D721Med (cell line): ENCODE measurements at places on chromosomes 7 and 10.

GRCh38 chr7:106193661-106194060 lies 81.5 kb upstream of the SYPL1 start:
- no peak for DNase-seq

- DNase-seq = no peak
Observed at GRCh38 chr7:116583653-116584052, 58.8 kb downstream of the CAV1 start.

DNA sequence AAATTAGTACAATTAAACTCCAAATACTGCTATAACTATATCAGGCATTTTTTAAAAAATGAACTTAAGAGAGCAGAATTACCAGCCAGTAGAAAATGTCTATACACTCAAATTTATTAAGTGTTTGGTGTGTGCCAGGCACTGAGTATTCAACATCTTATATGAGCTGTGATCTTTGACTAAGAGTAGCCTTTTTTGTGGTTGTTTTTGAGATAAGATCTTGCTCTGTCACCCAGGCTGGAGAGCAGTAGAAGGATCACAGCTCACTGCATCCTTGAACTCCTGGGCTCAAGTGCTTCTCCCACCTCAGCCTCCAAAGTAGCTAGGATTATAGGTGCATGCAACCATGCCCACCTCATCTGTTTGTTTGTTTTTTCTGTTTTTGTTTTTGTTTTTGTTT lies 102.5 kb upstream of the CELF2 start:
- DNase-seq = no peak

DNA sequence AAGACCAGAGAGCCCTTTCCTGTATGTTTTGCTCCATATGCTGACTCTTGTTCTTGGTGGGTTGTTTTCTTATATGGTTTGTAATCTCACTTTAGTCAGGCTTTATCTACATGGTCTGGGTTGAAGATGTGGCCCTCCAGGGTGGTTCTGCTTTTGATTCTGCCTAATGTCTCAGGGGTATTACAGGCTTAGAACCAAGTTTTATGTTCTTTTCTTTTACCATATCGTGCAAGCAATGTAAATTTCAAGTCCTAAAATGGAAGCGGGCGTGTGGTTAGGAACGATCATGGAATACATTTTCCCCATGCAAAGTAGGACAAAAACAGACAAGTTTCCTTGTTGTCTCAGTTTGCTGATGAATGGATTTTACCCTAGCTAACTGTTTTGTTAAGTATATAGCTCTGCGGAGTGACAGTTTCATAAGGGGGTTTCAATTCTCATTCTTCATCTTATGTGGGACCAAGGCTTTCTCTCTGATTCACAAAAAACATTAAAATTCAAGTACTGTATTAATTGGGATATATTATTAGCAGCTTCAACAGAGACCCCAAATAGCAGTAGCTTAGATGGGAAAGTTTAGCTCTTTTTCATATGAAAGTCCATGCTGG lies 58.7 kb downstream of the MTURN start:
- no peak for DNase-seq

- no peak for DNase-seq
Observed at GRCh38 chr10:130707389-130707979, 571.3 kb downstream of the GLRX3 start.

DNA sequence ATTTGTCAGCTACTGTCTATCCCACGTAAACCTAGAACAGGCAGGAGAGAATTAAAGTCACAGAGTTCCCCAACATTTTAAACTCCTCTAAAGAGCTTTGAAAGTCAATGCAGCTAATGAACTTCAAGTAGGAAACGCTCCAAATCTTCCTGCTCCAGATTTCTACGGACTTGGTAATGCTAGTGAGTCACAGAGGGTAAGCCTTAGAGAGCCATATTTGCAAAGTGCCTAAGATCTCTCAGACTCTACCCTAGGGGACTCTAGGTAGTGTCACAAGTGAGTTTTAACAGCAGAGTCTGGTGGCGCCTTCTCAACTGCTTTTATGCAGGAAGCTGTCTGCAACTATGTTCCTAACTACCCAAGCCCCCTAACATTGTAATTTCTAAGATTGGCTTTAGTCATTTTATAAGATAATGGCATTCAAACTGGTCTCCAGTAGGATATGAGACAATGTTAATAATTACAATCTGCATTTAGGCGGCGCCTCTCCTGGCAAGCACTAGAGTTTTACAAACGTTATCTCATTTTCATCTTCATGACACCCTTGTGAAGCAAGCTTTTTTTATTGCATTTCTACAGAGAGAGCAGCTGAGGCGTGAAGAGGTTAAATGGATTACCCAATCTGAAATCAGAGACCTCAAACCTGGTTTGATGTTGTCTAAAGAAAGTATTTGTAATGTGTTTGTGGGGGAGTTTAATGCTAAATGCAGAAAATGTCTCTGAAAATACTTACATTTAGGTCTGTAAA lies 22.0 kb upstream of the FZD1 start:
- DNase-seq = no peak

DNA sequence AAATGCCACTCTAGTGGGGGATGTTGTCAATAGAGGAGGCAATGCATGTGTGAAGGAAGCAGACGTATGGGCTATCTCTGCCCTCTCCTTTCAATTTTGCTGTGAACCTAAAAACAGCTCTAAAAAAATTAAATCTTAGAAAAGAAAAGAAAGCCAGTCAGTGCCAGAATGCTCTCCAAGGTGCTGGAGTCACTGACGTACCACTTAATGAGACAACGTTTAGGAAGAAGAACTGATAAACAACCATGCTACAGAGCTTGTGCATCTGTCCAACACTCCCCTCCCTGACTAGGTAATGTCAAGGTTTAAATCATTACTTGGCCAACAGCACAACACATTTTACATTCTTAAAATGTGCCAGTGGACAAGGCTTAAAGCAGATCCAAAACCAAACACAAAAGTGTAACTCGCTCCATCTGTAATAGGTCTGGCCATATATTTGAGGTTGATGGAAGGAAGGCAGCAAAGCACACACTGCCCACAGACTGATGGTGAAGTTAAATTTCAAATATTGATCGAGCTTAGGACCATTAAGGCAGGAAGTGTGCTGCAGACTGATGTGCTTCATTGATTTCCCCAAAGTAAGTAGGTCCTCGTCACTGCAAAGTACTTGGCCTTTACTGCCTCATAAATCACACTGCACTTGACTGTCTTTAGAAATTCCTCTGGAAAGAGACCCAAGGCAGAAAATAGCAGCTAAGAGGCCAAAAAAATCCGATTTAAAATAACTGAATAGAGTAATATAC lies 15.5 kb downstream of the ARMH3 start:
- no peak for DNase-seq

- no peak for DNase-seq
Observed at GRCh38 chr10:18246967-18247366, 106.7 kb downstream of the CACNB2 start.

GRCh38 chr7:29372351-29373090 lies 177.9 kb downstream of the CHN2 start:
- no peak for DNase-seq

DNA sequence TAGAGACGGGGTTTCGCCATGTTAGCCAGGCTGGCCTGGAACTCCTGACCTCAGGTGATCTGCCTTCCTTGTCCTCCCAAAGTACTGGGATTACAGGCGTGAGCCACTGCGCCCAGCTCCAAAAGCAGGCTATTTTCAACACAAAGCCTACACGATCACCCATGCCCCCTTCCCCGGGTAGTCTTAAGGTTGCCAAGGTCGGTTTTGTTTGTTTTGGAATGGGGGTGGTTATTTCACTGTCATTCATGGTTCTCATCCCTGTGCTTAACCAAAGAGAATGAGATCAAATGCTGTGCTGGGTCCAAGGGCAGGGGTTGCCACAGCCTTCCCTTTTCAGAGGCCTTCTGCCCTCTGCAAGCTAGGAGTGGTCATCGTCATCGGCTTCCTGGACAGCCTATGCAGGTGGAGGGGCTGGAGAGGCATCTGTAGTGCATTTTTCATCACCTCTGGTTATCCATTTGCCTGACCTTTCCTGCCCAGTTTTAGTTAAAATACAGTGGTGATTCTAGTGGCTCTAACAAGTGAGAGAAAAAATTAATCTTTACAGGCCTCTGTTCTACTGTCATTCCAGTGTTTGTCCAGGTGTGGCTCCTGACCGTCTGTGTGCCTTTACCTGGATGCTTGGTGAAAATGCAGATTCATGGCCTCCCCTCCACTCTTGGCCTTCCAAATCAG lies 11.4 kb downstream of the BLVRA start:
- DNase-seq = no peak

DNA sequence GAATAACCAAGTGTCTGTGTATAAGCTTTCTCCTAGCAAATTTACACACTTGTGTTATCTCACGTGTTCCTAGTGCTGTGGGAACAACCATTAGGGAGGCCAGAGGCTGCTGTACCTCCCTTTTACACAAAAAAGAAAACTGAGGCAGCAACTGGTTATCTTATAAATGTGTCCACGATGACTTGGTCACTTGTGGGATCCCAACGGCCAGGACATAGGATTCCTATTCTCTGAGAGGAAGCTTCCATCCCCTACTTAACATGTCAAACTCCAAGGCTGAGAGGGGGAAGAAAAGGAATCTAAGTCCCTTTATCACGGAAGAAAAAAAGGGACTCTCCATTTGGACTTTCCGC lies 484 bp downstream of the ZNF438 start:
- DNase-seq = no peak

GRCh38 chr10:101189461-101190401 lies 39.5 kb downstream of the LBX1 start:
- no peak for DNase-seq

- no peak for DNase-seq
Observed at GRCh38 chr10:59079386-59080226, 96.8 kb upstream of the PHYHIPL start.

DNA sequence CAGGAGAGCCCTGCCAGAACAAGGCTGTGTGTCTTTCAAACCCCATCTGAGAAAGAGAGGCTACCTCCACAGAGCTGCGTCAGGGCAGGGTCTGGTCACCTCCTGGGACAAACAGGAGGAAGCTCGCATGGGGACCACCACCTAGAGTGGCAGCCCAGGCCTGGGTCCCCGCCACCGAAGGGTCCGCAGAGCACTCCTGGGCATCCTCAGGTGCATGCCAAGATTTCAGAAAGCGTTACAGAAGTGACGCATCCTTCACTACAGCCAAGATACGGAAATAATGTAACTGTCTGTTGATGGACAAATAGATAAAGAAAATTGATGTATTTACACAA lies 42.6 kb downstream of the GSDME start:
- DNase-seq = no peak

GRCh38 chr7:143497008-143497795 lies 19.5 kb downstream of the TAS2R41 start:
- no peak for DNase-seq

DNA sequence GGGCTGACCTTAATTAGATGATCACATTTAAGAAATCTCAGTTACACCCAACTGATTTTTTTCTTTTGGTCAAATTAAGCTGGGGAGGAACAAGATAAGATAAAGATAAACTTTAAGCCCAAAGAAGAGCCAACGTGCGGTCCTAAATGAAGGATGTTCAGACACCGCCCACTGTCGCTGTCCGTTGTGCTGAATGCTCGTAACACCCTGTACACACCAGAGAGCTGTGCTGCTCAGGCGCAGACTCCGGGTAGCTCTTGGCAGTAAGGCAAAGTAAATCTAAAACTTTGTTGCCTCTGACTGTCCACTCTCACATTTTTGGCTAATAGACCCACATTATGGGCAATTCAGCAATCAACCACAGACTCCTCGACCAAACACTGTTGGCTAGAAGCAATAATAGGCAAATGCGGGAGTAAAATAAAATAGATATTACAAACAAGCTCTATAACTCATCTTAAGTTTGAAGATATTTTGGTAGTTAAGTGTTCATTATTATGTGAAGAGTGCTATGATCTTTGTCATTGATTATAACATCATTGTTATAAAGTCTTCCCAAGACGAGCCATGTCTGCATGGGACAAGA lies 57.1 kb downstream of the PLPP4 start:
- DNase-seq = no peak

DNA sequence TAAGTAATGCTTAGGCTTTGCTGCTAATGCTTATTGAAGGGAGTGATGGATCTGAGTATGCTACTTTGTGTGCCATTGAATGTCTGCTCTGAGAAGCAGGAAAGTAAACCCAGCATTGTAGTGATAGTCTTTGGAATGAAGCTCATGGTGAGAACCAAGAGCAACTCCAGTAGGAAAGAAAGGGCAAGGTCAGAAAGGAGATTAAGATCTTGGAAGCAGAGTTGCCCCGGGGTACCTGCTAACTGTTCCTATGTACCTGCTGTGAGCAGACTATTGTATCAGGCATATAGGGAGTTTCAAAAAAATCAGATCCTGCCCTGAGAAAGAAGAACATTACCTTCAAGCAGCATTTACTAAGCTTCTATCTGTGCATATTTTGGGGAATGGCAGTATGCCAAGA lies 54.5 kb upstream of the AASS start:
- DNase-seq = no peak

DNA sequence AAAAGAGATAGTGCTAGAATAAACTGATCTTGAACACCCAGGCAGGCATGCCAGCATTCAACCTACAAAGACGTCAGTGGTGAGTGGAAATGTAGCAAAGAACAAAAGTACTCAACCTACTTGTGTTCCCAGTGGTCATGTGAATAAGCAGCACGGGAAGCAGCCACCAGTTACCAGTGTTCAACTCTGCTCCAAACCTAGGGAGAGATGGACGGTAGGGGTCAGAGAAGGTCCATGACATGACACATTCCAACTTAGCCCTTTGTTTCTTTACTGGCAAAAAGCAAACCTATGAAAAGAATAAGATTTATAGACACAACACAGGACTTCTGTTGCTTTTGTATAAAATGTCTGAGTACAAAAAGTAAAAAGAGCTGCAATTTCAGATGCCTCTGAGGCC lies 511.4 kb downstream of the XPNPEP1 start:
- DNase-seq = no peak

- DNase-seq = no peak
Observed at GRCh38 chr7:33784000-33784399, 121.3 kb upstream of the BMPER start.

DNA sequence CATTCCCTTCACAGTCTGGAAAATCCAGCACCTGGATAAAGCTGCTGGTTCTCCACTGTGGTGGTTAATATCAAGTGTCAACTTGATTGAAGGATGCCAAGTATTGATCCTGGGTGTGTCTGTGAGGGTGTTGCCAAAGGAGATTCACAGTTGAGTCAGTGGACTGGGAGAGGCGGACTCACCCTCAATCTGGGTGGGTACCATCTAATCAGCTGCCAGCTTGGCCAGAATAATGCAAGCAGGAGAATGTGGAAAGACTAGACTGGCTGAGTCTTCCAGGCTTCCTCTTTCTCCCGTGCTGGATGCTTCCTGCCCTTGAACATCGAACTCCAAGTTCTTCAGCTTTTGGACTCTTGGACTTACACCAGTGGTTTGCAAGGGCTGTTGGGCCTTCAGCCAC lies 48.4 kb downstream of the C10orf143 start:
- DNase-seq = no peak

GRCh38 chr7:2230882-2231281 lies 1.9 kb downstream of the MAD1L1 start:
- DNase-seq = no peak
